ENCODE measurements at places on chromosomes 16 and 17. TPM values are rescaled to one million over a fixed set of nuclear protein-coding genes. Genes with fewer than 3 reads are reported as not detected.

Gene STAT5A
- total RNA-seq: 30.4 TPM

Gene SLC6A2
- not detected for total RNA-seq

Gene ABHD15
- 7.6 TPM for total RNA-seq

Gene ATAD5
- 7.7 TPM for total RNA-seq

Gene KRTAP4-9
- not detected for total RNA-seq

Gene SPAG5
- total RNA-seq: 20.9 TPM

Gene CYGB
- 0.65 TPM for total RNA-seq
